Dermis microvascular lymphatic vessel endothelial cell (primary cell): ENCODE measurements at places on chromosomes 7 and 10. TPM values are rescaled to one million over a fixed set of nuclear protein-coding genes. Genes with fewer than 3 reads are reported as not detected.

CYP3A7 gene
- not detected in 2 replicates for total RNA-seq

BRAT1 gene
- 17.7 and 23.8 TPM in 2 replicates for total RNA-seq

TFEC gene
- 0.89 and 0.90 TPM in 2 replicates for total RNA-seq

ST8SIA6 gene
- 0.13 and 0.25 TPM in 2 replicates for total RNA-seq

GPR85 gene
- total RNA-seq = under 0.01 and 0.13 TPM in 2 replicates

DNA sequence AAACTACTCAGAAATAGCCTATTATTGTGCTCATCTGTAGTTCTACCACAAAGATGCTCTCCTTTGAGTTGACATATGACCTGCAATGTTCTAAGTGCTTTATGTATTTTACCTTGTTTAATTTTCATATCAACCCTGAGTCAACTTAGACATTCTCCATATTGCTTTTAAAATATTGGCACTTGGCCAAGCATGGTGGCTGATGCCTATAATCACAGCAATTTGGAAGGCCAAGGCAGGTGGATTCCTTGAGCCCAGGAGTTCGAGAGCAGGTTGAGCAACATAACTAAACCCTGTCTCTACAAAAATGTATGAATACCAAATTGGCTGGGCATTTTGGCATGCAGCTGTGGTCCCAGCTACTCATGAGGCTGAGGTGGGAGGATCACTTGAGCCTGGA, 50.6 kb downstream of the PRKG1 start:
- DNase-seq = no peak

DNA sequence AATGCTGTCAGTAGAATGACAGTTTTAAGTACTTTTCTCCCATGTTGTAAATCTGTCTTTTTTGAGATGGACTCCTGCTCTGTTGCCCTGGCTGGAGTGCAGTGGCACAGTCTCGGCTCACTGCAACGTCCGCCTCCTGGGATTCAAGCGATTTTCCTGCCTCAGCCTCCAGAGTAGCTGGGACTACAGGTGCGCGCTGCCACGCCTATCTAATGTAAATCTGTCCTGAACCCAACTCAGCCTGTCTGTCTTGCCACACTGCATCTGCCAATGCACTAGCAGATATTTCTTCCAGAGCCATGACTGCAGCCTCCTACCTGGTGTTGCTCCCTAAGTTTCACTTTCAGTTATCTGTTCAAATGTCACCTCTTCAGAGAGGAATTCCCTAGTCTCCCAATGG, 264.1 kb downstream of the PHF14 start:
- no peak for DNase-seq

GRCh38 chr10:75101416-75102251, 9.8 kb upstream of the SAMD8 start:
- DNase-seq = no peak

GRCh38 chr7:156034397-156034796, 222.1 kb upstream of the SHH start:
- DNase-seq = no peak

DNA sequence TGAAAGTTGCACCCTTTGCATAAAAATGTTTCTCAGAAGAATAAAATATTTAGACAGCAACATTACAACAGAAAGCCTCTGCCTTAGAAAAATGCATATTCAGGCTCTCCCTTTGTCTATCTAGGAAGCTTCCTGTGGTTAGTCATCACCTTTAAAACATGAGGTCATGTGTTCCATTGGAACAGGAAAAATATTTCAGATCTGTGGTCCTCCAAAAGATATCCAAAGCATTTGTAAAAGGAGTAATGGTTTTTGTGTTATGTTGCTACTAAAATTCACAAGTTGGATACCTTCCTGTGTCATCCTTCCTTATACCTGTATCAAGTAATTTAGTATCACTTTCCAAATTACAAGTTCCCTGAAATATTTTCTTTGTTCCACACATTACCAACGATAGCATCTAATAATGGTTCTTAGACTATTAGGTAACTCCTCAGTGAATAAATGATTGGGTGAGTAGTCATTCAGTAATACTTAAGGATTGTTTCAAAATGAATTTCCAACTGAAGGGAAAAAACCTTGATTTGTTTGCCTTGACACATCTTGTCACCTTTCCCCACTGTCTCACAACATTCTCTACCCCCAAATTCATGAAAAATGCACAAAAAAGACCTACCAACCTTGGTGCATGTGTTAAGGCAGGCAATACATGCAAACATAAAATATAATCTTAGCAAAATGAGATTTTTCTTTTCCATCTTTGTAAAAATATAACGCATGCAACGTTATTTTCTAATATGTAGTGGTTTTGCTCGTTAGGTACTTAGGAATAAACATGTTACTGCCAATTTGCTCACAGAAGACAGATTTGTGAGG, 19.7 kb upstream of the RHOBTB1 start:
- DNase-seq = peak; percentile 80

DNA sequence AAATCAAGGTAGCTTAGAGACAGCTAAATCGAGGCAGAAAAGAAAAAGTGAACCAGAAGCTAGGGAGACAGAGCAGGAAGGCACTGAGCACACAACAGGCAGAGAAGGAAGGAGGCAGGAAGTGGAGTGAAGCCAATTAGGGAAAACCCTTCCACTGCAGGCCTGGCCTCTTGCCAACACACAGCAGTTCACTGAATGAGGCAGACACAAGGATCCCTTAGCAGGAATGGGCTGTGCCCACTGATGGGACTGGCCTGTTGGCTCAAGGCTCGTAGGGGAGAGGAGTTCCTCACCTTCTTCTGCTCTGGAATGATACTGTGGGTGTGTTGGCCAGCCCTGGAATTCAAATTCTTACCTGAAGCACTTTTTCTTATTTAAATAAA, 220.3 kb upstream of the STK17A start:
- DNase-seq = peak; percentile 31

GRCh38 chr7:17421941-17422340, 123.5 kb downstream of the AHR start:
- DNase-seq = no peak

DNA sequence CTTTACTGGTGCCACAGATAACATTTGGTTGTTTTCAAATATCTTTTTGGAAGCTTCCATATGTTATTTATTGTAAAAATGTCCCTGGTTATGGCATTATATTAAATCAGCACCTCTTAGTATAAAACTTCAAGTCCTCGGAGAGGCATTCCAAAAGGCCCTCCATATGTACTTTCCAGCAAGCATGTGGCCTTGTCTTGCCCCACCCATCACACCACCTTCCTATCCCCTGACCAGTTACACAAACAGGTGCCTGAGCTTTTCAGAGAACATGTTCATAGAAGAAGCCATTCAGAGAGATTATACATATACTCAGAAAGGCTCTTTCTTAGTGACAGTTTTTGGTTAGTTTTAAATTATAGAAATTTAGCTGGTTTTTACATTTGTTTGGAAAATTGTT, 92.4 kb upstream of the PRKG1 start:
- DNase-seq = no peak

DNA sequence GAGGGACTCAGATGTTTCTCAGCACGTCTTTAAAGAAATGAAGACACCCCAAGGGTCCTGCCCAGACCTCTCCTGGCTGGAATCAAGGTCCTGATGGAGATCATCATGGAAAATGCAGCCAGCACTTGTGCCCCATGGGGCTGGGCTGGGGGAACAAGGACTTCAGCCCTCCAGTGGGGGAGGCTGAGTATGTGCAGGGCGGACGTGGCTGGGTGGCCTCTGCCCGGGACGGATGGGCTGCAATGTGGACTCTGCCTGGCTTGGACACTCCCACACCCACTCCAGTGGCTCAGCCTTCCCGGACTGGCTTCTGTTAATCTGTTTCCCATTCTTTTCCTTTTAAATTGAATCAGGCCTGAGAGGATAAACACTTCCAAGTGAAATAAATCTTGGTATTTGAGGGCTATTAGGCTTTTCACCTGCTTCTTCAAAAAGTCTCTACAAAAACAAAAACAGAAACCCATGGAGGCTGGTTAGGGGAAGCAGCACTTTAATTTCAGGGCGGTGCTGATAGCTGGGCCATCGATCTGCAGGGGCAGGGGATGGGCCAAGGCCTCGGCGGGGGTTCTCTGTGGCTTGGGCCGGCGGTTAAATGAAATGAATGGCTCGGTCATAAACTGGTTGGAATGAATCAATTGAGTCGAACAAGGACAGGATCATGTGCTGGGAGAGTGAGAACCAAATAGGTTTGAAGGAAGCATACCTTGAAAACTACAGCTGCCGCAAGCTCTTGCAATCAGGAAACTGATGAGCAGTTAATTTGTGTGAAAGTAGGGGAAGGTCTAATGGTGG, 51.4 kb downstream of the ADARB2 start:
- DNase-seq = no peak

DNA sequence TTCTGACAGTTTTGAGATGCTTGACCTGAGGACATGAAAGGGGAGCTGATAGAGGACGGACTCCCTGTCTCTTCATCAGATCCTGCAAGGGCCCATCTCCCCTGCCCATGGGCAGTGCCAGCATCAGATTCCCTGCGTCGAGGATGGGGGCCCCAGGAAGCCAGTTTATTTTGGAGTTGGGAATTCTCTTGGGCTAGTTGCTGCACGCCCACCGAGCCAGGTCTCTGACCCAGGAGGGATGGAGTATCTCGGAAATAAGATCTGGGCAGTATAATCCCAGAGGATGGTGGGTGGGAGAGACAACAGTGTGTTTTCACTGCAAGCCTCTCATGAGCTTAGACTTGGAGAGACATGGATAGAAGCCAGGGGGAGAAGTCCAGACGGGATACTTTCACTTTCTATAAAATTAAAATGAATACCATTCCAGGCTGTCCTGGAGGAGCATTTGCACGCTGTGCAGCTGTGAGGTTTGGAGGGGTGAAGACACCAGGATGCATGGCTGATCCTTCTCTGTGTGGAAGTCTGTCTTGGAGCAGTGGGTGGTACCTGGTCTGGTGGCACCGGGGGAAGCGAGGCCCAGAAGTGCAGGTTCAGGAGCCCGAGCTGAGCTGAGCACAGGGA, 25.8 kb downstream of the DOCK1 start:
- DNase-seq = no peak

DNA sequence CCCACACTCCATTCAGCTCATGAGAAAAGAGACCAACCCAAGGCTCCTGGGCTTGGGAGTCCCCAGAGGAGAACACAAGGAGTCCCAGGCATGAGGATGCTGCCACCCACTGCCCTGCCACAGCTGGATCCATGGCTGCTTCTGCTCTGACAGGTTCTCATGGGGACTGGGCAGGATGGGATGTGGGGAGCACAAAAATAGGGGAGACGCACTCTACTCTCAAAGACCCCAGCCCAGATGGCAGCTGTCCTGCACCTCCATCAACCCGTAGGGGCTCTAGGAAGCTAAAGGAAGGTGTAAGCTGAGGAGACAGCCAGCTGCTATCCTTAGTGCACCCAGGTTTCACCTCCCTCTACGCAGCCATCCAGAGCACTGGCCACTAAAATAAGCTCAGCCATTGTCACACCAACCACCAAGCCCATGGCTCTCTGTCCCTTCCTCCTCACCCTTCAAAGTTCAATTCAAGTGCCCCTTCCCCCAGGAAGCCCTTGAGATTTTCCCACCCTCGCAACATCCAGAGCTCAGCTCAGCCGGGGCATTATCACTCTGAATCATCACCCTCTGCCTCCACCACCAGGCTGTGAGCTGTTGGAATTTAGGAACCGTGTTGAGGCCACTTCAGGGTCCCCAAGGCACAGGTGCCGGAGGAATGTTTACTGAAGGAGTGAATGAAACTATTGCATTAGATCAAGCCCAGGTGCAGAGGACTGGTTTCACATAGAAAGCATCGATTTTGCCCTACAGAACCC, 142.1 kb downstream of the GRID1 start:
- DNase-seq = no peak

DNA sequence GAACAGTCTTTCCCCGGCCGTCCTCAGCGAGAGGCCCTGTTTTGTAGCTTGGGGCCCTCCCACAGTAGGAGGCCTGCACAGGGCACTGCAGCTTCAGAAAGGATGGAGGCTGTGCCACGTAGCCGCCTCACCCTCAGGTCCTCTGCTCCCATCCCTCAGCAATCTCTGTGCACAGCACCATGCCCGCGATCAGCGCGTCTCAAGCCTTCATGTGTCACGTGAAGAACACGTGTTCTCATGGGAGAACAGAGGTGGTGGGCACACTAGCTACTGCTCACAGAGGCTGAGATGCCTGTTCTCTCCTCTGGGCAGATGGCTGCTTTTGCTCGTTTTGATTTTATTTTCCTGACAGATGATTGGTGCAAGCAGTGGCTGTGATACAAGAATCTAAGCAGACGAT, 8.5 kb upstream of the SHH start:
- no peak for DNase-seq

- DNase-seq = no peak
Measured at GRCh38 chr7:32415519-32415918, 74.7 kb downstream of the LSM5 start.

DNA sequence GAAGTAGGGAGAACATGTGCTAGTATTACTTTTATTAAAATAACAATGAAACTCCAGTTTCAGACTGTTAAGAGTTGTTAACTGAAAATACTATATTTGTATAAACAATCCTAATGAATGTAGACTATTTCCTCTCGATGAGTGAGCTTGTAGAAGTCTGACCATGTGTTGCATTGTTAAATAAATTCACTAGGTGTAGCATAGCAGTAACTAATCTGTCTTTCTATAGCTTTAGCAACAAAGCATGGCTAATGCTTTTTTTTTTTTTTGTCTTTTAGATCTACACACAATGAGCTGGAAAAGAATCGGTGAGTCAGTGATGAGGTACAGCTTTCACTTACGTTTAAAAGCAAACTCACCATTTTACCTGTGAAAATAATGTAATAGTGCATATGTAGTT, 37.1 kb downstream of the MXI1 start:
- DNase-seq = peak; percentile 21

GRCh38 chr7:17844514-17845196, 95.6 kb downstream of the SNX13 start:
- DNase-seq = no peak

DNA sequence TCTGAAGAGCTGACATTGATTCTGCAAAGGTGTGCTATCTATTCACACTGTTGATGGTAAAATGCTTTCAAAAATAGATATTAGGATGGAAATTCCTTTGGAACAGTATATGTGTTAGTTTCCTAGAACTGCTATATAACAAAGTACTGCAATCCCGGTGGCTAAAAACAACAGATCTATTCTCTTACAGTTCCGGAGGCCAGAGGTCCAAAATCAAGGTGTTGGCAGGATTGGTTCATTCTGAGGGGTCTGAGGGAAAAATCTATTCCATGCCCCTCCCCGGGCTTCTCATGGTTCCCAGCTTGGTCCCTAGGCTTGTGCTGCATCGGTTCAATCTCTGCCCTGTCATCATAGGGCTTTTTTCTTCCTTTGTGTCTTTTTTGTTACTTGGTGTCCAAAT, 79.9 kb downstream of the ADD3 start:
- peak; percentile 53 for DNase-seq

- DNase-seq = peak; percentile 48
Measured at GRCh38 chr7:129351320-129351719, 82.9 kb upstream of the STRIP2 start.

DNA sequence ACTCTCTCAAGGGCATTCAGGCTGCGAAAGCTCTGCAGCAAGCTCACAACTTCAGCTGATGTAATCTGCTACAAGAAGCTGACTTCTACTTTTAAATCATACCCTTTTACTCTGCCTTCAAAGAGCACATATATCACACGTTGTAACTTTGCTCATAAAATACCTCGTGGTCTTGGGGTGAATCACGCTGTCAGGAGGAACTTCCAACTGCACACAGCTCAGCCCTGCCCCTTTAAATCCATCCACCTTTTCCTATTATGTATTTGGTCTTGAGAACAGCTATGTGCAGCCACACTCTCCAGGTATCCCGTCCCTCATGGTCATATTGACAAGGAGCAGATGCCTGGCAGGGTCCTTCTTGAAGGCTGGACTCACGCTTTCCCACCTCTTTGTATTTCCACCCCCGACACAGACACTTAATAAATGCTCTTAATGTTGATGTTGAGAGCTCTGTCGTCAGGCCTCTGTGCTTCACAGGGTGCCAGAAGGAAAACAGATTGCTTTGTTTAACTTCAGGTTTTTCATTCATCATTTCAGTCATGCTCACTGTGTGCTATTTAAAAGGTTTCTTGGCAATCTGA, 47.6 kb downstream of the ICA1 start:
- no peak for DNase-seq
